T follicular helper cell (primary cell): ENCODE measurements at places on chromosomes 13 and 19.
A peak's percentile ranks its signal among the peaks of the same experiment; 100 is the strongest.

- no peak for DNase-seq
Observed at GRCh38 chr13:44437356-44438233, 64.0 kb downstream of the SERP2 start.

DNA sequence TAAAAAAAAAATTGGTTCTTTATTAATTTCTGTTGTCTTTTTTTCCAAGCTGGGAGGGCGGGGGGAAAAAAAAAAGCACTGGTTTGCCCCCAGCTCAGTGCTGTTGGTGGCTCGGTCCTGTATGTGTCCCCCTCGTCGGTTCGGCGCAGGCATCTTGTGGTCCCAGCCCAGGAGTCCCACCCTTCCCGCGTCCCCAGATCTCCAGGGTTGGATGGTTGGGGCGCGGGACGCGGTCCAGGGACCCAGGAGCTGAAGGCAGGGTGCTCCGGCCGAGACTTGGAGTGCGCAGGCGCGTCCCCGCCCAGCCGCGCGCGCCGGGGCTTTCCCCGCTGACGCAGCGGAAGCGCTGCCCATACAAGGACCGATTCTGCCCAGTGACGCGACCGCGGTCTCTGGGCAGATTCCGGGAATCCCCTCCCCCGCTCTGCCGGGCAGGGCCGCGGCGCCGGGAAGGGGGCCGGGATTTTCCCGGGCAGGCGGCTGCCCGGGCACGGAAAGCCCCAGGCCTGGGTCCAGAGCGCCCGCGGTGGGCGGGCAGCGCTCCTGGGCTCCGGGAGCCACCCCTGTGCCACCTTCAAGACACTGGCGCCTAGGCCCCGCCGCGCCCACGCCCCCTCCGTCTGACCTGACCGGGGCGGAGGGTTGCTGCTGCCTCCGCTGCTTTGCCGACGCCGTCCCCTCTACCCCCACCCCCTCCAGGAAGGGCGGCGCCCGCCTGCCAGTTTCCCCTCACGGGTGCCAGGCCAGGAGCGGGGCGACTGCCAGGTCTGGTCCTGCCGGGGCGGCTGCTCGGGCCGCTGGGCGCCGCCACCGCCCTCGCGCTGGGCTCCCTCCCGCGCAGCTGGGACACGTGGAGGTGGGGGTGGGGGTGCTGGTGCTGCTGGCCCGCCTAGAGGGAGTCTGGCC, 2.3 kb downstream of the JUNB start:
- DNase-seq = peak; percentile 90

- no peak for DNase-seq
Observed at GRCh38 chr13:113857531-113858195, 6.2 kb downstream of the GAS6 start.

- no peak for DNase-seq
Observed at GRCh38 chr19:6271251-6271650, 8.5 kb downstream of the MLLT1 start.

DNA sequence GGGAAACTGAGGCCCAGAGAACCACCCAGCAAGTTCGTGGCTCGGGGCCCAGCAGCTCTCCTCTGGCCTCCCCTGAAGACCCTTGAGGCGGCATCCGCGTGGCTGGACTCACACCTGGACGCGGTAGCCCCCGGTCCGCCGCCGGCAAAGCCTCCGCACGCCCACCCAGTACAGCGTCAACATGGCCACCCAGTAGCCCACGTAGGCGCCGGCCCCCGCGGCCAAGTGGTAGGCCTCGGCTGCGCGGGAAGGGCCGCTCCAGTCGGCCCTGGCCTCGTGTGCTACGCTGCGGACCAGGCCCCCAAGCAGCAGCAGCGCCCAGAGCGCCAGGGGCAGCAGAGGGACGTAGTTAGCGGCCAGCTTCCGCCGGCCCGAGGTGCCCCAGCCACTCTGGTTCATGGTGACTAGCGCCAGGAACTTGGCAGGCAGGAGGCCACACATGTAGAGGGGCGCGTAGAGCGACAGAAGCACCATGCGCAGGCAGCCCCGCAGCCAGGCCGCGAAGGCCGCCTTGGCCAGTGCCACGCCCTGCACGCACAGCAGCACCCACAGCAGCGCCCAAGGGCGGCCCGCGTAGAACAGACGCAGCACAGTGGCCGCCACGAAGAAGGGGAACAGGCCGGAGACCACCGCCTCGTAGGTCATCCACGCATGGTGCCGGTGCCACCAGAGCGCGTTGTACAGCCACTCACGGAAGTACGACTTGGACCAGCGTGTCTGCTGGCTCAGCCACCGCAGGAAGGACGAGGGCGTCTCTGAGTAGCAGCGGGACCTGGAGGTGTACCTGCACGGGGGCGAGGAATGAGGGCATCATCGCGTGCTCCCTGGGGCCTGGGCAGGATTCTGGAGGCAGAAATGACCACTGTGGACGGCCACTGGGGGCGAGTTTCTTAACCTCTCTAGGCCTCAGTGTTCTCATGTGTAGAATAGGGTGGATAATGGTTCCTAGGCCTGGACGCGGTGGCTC, 10.2 kb downstream of the HAS1 start:
- no peak for DNase-seq

GRCh38 chr19:42553292-42554045, 25.2 kb upstream of the CEACAM1 start:
- DNase-seq = no peak

DNA sequence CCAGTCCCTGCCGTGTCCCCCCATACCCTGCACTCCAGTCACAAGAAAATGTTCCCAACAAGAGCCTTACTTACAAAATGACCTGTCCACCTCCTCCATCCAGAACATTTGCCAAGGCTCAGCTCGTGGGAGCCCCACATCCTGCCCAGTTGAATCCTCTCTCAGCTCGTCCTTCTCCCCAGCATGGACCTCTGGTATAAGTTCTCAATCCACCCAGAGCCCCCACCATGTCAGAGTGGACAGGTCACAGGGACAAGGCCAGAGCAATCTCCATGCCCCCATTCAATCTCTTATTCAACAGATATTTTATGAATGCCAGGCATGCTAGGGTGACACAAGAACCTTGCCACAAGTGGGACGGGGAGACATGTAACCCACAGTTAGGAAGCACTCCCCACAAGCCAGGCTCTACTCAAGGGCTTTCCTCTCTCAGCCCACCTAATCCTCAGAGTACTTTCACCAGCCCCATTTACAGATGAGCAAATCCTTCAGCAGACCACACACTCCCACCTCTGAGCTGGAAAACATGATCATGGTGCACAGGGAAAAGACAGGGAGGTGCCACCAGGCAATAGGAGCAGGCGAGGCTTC, 15.1 kb downstream of the DEDD2 start:
- DNase-seq = no peak

- DNase-seq = no peak
Observed at GRCh38 chr19:1768248-1768647, 14.9 kb downstream of the ONECUT3 start.

- no peak for DNase-seq
Observed at GRCh38 chr19:48117515-48118130, 7.0 kb upstream of the PLA2G4C start.

DNA sequence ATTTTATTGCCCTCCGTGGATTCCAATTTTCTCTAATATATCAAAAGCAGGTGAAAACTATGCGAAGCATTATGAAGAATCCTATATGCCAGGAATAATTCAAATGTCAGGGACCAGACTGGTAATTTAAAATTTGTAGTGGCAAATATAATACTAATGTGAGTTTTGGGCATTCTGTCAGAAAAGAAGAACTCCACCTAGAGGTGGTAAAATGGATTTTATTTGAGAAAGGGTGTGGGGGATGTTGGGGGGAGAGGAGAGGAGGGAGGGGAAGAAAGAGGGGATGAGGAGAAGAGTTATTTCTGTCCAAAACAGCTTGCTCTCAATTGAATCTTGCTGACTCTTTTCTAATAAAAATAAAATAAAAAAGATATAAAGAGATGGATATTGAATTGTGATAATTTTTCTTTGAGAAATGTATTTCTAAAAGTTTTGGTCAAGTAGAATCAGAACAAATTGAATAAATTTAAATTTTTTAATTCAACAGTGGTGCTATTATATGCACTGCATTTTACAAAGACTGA, 929.3 kb upstream of the SLITRK5 start:
- no peak for DNase-seq

- no peak for DNase-seq
Observed at GRCh38 chr13:46637213-46637612, 84.2 kb downstream of the LRCH1 start.

DNA sequence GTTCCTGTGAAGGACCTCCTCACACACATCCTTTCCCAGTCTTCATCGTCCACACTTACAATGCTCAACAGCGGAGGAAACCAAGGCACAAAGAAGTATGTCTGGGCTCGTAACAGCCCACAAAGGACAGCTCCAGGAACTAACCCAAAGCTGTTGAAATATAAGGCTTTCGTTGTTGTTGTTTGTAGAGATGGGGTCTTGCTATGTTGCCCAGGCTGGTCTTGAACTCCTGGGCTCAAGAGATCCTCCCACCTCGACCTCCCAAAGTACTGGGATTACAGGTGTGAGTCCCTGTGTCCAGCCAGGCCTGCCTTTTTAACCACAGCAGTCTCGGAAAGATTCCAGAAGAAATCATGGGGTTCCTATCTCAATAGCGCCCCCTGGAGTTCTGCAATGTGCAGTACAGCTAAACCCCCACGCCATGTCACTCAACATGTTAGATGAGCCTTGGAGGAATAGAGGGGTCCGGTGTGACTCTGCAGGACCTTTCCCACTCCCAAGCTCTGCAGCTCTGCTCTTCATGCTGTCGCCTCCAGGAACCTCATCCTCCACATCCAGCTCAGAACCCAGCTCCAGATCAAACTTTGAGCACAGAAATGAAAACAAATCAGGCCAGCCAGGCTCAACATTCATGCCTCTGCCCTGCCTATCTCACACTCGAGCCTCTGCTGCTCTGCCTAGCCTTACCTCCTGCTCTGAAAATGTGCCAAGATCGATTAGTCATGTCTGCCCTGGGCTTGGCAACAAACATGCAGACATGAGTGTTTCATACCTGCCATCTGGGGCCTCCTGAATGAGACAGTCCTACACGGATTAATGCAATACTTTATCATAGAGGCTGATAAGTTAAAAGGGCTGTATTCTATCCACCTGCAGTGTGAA, 7.5 kb downstream of the PLA2G4C start:
- no peak for DNase-seq

- no peak for DNase-seq
Observed at GRCh38 chr13:24149246-24150032, 11.1 kb upstream of the SPATA13 start.

DNA sequence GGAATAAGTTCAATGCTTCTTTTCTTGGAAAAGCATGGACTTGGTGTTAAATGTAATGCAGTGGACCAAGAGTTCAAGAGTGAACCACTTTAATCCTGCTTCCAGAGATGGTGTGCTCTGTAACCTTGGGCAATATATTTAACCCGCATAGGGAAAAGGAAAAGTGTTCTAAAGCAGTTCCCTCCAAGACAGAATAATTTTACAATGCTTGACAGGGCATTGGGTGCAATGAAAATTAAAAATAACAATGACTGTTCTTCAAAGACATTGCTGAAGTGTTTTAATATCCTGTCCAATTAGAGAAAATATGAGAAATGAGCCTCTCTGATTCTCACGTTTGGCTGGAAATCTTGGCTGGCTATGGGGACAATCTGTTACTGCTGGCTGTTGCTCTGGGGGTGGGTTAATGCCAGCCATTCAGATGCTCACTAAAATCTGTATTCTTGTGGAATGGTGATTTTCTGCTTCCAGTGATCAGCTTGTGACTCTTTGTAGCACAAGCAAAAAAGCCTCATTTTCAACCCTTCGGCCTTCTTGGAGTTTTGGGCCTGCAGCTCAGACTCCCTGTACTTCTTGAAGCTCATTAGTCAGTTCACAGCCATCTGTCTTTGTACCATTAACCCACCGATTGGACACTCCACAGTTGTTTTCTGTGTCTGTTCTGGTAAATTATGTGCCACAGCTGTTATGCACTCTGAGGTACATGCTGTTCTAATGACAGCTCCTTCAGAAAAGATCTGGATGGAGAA, 310.6 kb downstream of the LMO7 start:
- DNase-seq = no peak

DNA sequence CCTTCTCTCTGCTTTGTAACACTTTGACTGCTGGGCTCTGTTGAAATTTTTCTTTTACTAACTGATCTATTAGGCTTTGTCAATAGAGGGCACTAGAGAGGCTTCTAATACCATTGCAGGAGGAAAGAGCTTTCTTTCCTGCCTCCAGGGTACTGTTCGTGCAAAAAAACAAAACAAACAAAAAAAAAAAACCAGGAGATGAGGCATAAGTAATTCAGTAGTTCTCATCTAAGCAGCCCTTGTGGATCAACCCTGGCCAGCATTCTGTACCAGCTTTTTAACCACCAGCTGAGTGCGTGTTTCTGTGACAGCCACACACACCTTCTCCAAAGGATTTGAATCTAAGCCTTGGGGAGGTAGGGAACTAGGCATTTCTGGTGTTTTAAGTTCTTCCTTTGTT, 1707.6 kb upstream of the SLC10A2 start:
- DNase-seq = no peak

- DNase-seq = no peak
Observed at GRCh38 chr13:84997858-84998257, 801.4 kb downstream of the SLITRK6 start.

DNA sequence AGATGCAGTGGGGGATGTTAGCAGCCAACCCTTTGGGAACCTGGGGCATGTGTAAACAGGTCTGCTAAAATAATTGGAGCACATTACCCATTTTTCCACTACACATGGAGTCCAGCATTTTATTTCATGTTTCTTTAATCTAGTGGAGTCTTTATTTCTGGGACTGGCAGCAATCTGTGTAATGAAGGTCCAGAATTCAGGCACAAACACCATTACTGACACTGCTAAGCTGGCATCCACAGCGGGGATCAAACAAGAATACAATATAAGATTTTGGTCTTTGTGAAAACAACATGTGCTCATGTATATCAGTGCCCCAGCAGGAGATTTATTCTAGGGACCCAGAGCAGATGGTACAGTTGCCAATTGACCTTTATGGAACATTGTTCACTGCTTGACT, 1587.0 kb upstream of the PRR20A start:
- DNase-seq = no peak

- no peak for DNase-seq
Observed at GRCh38 chr13:96381681-96382080, 291.8 kb downstream of the HS6ST3 start.

GRCh38 chr19:48111280-48111679, 663 bp upstream of the PLA2G4C start:
- DNase-seq = no peak

GRCh38 chr13:24495151-24495729, 17.3 kb downstream of the PARP4 start:
- no peak for DNase-seq
